T-helper 9 cell (primary cell): ENCODE measurements at places on chromosomes 5 and 9.

DNA sequence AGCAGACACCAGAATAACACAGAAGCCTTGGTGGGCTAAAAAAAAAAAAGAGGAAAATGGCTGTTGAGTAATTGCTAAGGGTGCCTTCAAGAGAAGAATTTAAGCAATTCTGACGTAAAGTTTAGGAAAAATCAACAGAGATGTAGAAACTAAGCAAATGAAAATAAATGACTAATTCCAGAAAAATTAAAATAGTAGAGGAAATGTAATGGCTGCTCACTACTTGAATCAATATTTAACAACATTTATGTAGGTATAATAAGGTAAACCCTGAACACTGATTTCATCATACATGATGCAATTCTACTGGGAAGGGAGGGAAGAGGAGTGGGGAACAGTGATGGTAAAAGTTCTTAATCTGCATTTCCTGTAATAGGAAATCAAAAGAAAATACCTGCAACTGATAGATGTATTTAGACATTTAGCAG is 41.4 kb downstream of the PUM3 start:
- no peak for DNase-seq

DNA sequence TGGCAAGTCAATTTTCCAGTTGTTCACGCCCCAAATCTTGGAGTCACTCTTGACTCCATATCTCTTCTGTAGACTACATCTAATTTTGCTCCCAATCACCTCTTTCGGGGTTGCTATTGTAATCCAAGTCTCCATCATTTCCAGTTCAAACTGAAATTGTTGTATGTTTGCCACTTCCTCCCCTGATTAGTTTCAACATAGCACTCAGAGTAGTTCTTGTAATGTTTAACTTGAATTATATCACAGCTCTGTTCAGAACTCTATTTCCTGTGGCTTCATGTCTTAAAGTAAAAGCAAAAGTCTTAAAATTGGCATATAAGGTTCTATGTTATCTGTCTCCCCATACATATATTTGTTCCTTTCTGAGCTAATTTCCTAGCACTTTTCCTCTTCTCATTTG is 348.5 kb upstream of the RIOK2 start:
- no peak for DNase-seq

DNA sequence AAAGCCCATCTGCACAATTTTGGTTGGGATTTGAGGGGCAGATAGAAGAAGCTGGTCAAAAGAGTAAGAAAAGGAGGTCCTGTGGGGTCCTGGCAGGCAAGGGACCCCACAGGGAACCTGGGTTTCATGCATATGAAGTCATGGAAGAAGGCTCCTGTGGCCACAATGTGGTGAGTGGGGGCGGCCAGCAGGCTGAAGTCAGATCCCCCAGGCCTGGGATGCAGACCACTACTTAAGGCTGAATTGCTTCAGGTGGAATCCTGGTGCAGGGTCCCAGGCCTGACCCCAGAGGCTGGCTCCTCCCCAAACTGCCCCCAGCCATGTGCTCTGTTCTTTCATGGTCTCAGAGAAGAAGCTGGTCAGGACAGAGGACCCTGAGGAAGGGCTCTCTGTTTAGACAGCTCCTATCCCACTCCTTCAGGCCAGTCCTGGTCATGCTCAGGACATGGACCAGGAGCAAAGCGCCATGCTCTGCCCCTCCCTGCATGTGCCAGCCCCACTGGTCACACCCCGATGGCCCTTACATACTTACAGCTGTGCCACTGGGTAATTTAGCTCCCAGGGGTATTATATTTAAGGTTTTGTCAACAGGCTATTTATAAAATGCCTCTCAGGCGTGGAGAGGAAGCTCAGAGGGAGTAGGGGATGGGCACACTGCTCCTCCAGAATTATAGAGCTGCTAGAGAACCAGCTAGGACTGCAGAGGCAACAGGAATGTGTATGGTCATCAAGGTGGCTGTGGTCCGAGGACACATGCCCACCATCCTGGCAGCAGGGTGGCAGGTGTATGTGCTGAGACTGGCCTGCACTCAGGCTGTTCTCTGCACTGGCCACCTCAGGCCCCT is 33.4 kb downstream of the C5orf15 start:
- no peak for DNase-seq

GRCh38 chr5:127699416-127699815 is 3.8 kb upstream of the CCDC192 start:
- DNase-seq = no peak

- peak; percentile 17 for DNase-seq
Measured at GRCh38 chr9:9942764-9943424, 669.9 kb downstream of the PTPRD start.

GRCh38 chr5:76679231-76679630 is 36.7 kb upstream of the F2R start:
- no peak for DNase-seq

- no peak for DNase-seq
Measured at GRCh38 chr9:132762896-132763295, 92.6 kb downstream of the GTF3C4 start.

DNA sequence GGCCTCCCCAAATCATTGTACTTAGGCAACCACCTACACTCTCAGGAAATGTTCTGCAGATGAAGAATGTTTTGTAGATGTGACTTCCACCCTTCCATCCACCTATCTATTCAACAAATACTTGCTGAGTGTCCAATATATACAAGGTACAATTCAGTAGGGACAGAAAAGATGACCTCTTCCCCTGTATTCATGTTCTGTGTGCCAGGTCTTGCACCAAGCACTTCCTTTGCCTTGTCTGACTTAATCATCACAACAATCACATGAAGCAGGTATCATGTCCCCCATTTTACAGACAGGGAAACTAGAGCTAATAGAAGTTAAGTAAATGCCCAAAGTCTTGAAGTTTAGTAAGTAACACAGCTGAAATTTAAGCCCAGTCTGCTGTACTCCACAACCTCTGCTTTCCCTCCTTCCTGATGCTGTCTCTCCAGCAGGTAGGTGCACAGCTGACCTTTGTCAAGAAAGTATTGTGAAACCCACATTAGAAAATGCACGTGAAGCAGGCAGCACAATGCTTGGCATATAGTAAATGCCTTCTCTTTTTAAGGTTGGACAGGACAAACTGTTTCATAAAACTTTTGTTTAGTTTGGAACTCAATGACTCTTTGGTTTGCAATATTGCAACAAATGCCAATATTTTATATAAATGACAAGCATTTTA is 296.5 kb downstream of the DEPDC1B start:
- DNase-seq = no peak

DNA sequence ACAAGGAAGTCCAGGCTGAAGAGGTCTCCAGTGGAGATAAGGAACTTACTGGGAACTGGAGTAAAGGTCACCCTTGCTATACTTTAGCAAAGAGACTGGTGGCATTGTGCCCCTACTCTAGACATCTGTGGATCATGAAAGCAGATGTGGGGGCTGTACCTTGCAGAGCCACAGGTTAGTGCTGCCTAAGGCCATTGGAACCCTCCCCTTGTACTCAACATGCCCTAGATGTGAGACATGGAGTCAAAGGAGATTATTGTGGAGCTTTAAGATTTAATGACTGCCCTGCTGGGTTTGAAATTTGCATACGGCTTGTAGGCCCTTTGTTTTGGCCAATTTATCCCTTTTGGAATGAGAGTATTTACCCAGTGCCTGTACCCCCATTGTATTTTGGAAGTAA is 397.3 kb upstream of the GRIN3A start:
- no peak for DNase-seq

DNA sequence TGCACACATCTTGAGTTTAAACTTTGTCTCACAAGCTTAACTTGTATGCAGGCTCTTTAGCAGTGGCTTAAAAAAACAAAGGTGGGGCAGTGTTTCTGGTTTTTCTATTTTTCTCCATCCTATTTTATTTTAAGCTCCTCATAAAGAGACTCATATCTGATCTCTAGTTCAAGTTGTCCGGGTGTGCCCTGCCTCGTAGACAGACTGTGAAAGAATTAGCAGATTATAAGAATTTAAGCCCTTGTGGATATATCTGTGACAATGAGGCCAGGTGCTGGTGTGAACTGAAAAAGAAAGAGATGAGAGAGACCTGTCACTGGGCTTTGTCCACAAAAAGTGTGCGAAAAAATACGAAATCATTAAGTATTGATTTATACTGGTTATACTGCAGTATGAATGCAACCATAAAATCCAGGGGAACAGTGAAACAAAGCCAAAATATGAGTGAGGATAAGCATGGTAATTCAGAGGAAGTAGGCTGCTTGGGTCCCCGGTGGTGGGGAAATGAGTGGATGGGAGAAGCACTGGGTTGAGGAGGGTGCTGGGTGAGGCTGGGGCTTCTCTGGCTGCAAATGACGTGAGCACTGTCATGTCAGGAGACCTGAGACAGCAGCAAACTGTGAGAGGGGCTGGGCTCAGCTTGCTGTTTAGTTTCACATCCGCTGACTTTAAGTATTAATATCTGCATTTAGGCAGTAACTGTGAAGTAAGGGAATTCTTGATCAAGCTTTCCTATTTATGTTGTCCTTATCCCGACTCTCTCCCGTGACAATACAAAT is 179.7 kb upstream of the ANKRD55 start:
- DNase-seq = no peak

DNA sequence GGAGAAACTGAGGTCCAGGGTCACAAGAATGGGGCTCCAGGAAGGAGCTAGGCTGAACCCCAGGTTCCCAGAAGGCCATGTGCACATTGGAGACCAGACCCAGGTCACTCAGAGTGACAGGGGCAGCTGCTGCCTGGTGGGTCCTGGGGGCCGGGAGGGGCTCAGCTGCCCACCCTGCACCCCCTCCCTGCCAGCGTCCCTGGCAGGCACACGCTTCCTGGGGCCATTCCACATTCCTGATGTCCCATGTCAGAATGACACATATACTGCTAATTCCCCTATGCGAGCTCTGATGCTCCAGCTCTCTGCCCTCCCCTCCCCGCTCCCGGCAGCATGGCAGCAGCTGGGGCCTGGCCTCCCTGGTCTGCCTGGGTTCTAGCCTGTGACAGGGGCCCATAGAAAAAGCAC is 14.0 kb downstream of the FGFR4 start:
- no peak for DNase-seq

- DNase-seq = no peak
Measured at GRCh38 chr9:88922091-88922490, 69.2 kb upstream of the S1PR3 start.

DNA sequence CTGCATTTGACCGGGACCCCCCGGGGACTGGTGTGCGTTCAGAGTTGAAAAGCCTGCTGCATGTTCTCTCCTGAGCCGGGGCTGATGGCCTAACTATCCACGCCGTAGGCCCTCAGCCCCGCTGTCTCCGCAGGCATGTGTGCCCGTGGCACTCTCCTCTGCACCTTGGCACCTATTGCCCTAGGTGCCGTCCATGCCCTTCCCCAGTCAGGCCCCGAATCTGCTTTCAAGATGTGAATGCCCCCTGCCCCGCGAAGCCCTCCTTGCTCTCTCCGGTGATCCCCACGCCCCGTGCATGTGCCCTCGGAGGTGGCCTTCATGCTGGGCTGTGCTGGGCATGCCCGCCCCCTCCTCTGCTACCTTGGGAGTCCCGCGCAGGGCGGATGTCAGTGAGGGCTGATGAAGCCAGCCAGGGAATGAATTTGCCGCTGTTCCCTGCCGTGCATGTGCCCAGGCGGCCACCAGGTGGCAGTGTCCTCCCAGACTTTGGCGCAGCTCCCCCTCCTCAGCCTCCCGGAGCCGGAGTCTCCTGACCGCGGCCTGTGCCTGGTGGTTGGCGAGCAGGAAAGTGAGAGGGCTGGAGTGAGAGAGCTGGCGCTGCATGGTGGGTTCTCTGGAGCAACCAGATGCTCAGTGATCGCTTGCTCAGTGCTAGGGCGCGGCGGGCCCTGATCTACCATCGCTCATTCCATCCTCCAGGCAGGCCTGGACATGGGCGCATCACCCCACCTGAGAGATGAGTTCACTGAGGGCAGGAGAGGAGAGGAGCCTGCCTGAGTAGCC is 112.9 kb upstream of the LMX1B start:
- peak; percentile 64 for DNase-seq

- no peak for DNase-seq
Measured at GRCh38 chr5:73140801-73141200, 20.4 kb downstream of the TMEM171 start.

GRCh38 chr5:74915488-74915887 is 49.3 kb upstream of the FAM169A start:
- no peak for DNase-seq

DNA sequence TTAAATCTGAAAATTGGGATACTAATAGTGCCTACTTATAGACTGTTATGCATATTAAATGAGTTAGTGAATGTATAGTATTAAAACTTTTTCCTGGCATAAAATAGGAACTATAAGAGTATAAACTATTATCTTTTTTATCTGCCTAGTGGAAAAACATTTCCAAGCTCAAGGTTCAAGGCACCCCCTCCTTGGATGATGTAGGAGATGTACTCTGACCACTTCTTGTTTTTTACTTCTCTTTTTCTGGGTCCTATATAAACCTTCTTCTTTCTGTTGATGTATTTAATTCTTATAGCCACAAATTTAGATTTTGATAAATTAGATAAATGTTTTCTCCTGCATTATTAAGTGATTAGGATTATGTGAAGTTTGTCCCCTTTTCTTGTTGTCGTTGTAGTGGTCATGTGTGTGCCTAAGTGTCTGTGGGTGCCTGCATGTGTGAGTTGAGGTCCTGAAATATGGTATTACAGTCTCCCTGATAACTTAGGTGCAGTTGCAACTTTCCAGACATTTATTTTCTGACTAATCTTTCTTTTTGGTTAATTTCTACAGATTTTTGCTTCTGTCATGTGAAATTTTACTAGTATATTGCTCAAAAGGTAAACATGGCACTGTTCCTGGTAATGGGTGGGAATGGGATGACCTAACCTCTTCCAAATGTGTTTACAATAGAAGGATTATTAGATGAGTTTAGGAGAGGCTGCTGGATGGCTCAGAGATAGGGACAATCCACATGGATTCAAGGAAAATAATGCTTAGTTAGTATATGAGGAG is 160.8 kb upstream of the CDKN2B start:
- no peak for DNase-seq

GRCh38 chr5:116574367-116575325 is at the start of gene SEMA6A:
SEMA6A (minus strand) TSS chr5:116574823; CDS start chr5:116504944, 69,879 bp downstream.
- DNase-seq = no peak
